ENCODE measurements at places on chromosomes 4 and X. TPM values are rescaled to one million over a fixed set of nuclear protein-coding genes. Genes with fewer than 3 reads are reported as not detected.

CENPVL1 gene
- not detected for total RNA-seq

SRP72 gene
- 132 TPM for total RNA-seq

IGBP1 gene
- total RNA-seq, result 44.5 TPM

CSAG3 gene
- total RNA-seq, result not detected

ZNF674 gene
- 4.1 TPM for total RNA-seq

BMP3 gene
- total RNA-seq, result not detected

PPEF1 gene
- total RNA-seq, result not detected

MXRA5 gene
- total RNA-seq, result not detected

ALPK1 gene
- total RNA-seq, result 14.1 TPM

MOB1B gene
- total RNA-seq, result 15.3 TPM

KCNIP4 gene
- total RNA-seq, result not detected

FHIP1A gene
- not detected for total RNA-seq

RNF128 gene
- not detected for total RNA-seq

POU3F4 gene
- not detected for total RNA-seq

CXXC4 gene
- total RNA-seq, result not detected

ARHGAP6 gene
- not detected for total RNA-seq

FOXO4 gene
- total RNA-seq, result 12.7 TPM

RAB40A gene
- total RNA-seq, result not detected

MEPE gene
- total RNA-seq, result not detected

CABS1 gene
- not detected for total RNA-seq

SMIM14 gene
- total RNA-seq, result 2.0 TPM

UGT2B11 gene
- not detected for total RNA-seq

TRMT2B gene
- 23.2 TPM for total RNA-seq

HS3ST1 gene
- total RNA-seq, result not detected

ANOS1 gene
- total RNA-seq, result not detected

TMEM271 gene
- total RNA-seq, result not detected

SEC24B gene
- 22.8 TPM for total RNA-seq

MBTPS2 gene
- 8.5 TPM for total RNA-seq

TCP11X2 gene
- not detected for total RNA-seq

FAM3A gene
- total RNA-seq, result 28.5 TPM

CDKL2 gene
- 0.60 TPM for total RNA-seq

PDGFC gene
- total RNA-seq, result not detected

MAGED4 gene
- 0.13 TPM for total RNA-seq
